HT-29 (cell line): ENCODE measurements at places on chromosomes 7 and 10.
A peak's percentile ranks its signal among the peaks of the same experiment; 100 is the strongest.

DNA sequence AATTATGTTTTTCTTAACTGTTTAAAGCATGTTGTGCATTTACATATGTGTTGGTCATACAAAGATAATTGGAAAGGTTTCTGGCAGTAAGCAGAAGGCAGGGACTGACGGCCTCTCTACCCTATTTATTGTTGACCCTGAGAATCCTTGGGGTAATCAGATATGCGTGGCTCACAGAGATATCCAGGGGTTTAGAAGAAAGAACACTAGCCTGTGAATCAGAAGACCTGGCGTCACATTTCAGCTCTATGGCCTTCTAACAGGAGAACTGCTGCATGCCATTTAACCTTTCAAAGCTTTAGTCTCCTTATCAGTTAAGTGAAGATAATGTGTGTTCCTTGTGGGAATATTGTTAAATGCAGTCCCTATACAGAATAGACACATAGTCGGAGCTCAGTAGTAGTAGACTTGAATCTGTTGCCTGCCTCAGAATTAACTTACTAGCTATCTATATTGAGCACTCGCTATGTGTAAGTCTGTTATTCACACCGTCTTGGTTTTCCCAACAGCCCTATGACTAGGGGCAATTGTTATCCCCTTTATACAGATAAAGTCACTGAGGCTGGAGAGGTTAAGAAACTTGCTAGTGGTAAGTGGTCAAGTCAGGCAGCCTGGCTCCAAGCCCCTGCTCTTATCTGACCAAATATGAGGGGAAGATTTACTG lies 129.6 kb upstream of the ANKRD1 start:
- DNase-seq = no peak

DNA sequence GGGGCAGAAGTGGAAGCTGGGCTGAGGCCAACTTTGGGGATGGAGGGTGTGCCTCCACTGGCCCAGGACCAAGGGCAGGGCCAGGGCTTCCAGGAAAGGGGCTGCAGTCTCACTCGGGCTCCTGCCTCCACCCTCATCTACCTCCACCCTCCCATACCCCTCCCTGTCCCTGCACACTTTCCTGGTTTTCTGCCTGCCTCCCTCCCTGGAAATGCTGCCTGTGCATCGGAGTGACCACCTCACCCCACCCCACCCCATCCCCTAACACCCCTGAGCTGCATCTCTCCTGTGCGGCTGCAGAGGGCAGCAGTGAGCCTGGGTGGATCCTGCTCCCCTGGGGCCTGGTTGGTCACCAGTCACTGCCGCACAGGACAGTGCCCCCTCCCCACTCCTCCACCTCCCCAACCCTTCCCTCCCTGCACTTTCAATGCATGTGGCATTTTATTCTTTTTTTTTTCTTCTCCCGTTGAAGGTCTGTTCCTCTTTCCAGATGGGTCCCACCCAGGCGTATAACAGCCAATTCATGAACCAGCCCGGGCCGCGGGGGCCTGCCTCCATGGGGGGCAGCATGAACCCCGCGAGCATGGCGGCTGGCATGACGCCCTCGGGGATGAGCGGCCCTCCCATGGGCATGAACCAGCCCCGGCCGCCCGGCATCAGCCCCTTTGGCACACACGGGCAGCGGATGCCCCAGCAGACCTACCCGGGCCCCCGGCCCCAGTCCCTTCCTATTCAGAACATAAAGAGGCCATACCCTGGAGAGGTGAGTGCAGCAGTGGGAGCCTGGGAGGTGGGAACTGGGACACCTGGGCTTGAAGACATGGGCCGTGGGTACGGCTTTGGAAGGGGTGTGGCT lies 54.1 kb upstream of the PPIF start:
- no peak for DNase-seq

- DNase-seq = peak; percentile 39
Observed at GRCh38 chr7:94276795-94277194, 117.9 kb upstream of the COL1A2 start.

- no peak for DNase-seq
Observed at GRCh38 chr7:101154693-101155102, 422 bp downstream of the AP1S1 start.

DNA sequence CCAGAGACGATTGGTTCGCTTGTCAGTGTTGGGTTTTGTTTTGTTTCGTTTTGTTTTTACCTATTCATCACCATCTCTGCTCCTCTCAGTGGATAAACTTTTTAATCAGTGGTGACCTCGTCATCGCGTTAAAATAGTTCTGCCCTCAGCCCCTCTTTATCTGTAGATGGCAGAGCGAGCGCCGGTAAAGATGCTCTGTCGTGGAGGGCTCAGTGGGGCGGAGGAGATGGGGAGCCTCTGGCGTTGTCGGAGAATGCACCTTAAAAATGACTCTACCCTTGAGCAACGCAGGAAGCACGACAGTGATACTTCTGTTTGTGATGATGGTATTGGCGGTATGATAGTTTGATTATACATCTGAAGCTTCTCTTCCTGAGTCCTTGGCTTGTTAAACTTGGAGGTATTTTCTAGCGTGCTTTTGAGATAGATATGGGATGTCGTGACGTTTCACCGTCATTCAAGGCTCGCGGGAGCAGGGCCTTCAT lies 554 bp downstream of the CSGALNACT2 start:
- peak; percentile 45 for DNase-seq

DNA sequence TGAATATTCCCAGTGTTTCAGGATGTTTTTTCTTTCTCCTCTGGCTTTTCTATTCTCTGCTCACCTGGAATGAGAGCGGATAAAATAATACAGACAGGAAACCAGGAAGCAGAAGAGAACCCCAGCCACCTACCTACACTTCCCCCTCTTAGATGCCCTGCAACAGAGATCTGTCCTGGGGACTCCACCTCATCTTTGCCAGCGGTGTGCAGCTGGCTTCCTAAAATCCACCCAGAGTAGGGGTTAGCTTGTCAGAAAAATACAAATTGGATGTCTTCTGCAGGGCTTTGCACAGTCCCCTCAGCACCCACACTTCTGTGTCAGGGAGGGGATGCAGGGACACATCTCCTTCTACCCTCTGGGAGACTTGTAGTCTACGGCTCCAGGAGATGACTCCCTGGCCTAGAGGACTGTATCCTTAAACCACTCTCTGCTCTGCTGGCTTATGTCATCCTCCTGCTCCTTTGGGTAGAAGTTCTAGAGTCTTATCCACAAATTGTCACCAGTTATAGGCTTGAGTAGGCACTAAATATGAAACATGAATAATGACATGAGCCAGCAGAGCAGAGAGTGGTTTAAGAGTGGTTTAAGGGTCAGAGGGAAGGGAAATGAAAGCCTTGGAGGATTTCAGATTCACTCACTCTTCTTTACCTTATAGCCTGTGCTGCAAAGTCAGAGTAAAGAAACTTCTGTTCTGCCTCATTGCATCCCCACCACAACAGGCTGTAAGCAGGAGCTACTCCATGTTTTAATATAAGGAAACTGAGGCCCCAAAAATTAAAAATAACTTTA lies 749.4 kb downstream of the AUTS2 start:
- no peak for DNase-seq

GRCh38 chr10:54722075-54722474 lies 79.0 kb downstream of the PCDH15 start:
- no peak for DNase-seq

- no peak for DNase-seq
Observed at GRCh38 chr10:28120043-28120749, 121.3 kb upstream of the ODAD2 start.

DNA sequence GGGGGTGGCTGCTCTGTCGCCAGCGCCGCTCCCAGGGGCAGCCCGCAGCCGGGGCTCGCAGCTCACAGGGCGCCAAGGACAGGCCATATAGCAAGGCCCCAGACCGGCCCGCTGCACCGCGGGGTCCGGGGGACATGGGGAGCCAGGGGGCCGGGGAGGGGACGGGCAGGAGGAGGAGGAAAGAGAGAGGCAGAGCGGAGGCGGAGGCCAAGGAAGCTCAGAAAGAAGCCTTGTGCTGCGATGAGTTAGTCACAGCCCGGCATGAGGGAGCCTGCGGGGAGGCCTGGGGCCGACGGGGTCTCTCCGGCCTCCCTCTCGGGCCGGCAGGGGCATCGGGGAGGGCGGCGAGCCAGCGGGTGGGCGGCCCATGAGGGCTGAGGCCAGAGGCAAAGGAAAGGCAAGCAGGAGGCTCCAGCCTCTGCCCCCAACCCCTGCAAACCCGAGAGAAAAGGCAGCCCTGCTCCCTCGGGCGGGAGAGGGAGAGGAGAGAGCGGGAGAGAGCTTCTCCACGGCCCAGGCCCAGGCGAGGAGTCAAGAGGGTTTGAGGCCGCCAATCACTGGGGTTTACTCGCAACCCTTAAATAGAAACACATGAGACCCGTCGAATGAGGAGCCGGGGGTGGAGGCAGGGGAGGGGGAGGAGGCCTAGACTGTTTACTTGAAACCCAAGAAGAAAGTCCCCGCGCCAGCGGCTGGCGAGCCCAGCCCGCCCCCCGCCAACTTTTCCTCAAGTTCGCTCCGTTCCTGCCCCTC lies 167.9 kb downstream of the NEURL1 start:
- no peak for DNase-seq

- DNase-seq = no peak
Observed at GRCh38 chr7:142646386-142647140, 102.7 kb upstream of the PRSS1 start.

DNA sequence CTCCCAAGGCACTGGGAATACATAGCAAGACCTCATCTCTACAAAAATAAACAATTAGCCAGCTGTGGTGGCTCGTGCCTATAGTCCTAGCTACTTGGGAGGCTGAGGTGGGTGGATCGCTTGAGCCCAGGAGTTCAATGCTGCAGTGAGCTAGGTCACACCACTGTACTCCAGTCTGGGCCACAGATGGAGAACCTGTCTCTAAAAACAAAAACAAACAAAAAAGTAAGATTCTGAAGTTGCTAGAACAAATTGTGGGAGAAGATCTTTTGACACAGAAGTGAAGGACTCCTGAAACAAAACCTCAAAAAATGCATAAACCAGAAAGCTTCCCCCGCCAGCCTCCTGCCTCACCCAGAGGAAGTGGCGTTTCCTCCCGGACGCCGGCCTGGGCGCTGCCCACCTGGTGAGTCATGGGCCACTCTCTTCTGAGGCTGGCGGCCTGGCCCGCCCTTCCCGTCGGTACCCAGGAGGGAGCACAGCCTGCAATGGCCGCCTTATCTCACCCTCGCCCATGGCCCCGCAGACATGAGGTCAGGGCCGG lies 25.4 kb upstream of the ELN start:
- DNase-seq = peak; percentile 93

- no peak for DNase-seq
Observed at GRCh38 chr10:103842605-103843004, 12.8 kb downstream of the SH3PXD2A start.

DNA sequence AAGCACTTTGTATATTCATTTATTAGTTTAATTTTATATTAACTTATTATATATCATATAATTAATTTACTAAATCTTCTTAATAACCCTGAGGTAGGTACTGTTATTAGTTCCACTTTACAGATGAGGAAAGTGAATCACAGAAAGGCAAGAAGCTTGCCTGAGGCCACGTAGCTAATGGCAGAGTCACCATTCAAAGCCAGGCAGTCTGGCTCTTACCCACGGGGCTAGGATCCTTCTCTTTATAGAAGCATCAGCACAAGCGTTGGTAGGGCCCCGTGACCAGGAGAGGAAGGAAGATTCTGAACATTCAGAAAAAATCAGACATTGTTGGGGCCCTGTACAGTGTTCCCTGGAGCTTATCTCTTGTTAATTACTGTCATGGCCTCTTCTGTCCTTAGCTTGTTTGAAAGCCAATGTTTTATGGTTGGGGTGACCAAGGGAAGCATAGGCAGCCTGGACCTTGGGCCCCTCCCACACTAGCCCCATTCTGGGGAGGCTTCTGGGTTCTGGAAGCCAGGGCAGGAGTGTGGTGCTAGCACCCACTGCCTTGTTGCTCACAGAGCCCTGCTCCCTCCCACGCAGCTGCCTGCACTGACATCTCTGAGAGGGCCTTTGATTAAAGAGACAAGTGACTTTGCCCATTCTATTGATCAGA lies 31.1 kb upstream of the SLF2 start:
- no peak for DNase-seq

DNA sequence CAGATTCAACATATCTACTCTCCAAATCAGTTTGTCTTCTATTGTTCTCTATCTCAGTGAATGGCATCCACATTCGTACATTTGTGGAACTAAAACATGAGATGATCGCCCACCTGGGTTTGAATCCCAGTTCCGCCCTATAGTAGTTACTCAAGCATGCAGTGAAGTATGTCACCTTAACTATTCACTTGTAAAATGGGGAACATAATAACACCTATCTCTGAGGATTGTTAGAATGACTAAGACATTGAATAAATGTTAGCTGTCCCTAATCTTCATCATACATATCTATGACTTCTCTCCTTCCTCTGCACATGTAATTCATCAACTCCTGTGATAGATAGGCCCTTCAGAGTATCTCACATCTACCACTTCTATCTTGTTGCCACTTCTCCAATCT lies 24.7 kb downstream of the UBE2D1 start:
- no peak for DNase-seq

DNA sequence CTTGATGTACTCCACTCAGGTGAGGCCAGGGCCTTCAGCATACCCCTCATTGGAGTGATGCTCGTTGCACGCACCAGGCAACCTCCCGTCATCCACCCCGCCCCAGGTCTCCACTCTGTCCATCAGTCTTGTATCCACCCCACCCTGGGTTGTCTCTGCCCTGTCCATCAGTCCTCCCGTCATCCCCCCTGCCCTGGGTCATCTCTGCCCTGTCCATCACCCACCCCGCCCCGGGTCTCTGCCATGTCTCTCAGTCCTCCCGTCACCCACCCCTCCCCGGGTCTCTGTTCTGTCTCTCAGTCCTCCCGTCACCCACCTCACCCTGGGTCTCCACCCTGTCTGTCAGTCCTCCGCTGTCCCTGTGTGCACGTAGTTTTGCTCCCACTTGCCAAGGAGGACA lies 59.9 kb downstream of the WDR37 start:
- DNase-seq = no peak

GRCh38 chr10:86798025-86798424 lies 41.6 kb downstream of the BMPR1A start:
- no peak for DNase-seq

DNA sequence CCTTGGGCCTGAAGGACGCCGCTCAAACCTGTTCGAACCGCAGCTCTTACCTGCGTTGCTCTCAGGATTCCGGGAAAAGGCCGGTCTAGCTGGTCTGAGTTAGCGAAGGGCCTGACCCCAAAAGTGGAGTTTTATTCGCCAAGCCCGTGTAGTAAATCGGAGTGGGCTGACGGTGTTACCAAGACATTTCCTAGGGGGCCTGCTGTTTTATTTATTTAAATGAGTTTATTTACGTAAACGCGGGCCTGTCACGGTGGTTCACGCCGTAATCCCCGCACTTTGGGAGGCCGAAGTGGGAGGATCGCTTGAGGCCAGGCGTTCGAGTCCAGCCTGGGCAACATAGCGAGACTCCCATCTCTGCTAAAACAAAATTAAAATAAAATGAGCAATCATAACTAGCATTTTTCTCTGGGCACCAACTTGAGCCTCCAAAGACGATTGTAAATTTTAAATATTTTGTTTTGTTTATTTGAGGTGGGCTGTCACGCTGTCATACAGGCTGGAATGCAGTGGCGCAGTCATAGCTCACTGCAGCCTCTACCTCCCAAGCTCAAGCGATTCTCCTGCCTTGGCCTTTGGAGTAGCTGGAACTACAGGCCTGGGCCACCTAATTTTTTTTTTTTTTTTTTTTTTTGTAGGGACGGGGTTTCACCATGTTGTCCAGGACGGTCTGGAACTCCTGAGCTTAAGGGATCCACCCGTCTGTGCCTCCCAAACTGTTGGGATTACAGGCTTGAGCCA lies 903 bp downstream of the ZNF655 start:
- DNase-seq = peak; percentile 45

- DNase-seq = no peak
Observed at GRCh38 chr7:117870448-117871130, 2.7 kb downstream of the CTTNBP2 start.
